Tibial nerve (tissue), 4 donors: ENCODE measurements at places on chromosomes 5 and 9.

DNA sequence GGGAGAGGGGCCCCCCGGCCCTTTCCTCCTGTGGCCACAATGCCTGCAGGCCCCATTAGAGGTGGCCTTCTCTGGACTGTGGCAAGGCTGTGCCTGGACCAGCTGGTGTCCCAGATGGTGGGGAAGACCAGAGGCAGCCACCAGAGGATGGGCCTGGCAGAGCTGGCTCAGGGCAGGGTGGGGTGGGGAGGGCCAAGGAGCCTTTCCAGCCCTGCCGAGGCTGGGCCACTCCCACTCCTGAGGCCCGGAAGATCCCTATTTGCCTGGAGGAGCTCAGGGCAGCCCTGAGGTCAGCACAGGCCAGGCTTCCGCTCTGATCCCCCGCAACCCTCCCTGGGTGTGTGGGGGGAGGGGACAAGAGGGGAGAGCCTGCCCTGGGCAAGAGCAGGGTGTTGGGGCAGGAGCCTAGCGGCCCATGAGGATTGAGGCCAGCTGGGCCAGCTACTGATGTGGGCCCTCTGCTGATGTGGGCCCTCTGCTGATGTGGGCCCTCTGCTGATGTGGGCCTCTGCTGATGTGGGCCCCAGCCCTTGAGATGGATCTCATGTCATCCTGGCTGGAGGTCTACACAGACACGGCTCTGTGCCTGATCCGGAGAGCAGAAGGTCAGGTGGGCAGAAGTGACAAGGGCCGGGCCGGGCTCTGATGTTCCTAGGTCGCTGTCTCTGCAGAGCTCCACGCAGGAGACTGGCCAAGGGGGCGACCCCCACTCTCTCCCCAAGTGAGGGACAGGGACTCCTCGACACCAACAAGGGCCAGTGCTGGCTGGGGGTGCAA lies 6.0 kb downstream of the MRPS2 start:
- DNase-seq: no peak

GRCh38 chr5:143791848-143792731 lies 19.9 kb upstream of the HMHB1 start:
- no peak for DNase-seq

- DNase-seq: no peak
Observed at GRCh38 chr9:69056191-69056815, 20.8 kb downstream of the FXN start.

GRCh38 chr9:122265149-122265915 lies 650 bp downstream of the MRRF start:
- DNase-seq: no peak

DNA sequence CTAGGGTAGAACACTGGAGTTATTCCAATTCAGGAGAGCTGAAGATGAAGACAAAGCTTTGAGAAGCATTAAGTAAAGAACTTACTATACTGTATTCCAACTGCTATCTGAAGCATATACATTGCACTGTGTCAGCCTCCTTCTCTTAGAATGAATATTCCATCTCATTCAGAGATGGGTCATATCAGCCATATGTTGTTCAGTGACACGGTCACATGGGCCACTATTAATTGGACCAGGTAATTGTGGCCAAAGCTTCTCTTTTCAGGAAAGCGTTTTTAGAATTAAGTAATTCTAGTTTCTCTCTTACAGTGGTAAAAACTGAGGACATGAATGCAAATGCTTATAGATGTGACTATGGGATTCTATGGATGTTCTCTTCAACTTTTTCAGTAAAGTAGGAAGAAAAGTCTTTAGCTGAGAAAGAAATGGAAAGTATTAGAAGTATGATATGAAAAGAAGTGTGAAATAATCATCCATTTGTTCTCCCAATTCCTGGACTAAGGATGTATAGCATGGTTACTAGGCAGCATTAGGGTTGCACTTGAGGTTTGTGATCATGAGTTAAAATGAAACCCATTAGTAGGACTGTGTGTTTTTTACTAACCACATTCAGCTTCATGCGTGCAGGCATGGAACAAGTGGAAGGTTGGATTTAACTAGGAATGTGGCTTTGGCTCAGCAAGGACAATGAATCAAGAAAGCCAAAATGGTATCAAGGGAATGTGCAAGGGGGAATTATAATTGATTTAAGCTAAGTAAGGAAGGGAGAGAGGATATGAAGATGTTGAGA lies 40.9 kb downstream of the CETN3 start:
- DNase-seq: no peak
